ENCODE measurements at places on chromosomes 5 and 9. TPM values are rescaled to one million over a fixed set of nuclear protein-coding genes. Genes with fewer than 3 reads are reported as not detected.

TXNDC8 gene
- total RNA-seq = not detected

EDIL3 gene
- 3.7 TPM for total RNA-seq

EGFL7 gene
- total RNA-seq = 155 TPM

CMYA5 gene
- 2.6 TPM for total RNA-seq

ALDH1A1 gene
- total RNA-seq = 136 TPM

SNX2 gene
- 80.1 TPM for total RNA-seq

SLC6A7 gene
- not detected for total RNA-seq

CD14 gene
- 224 TPM for total RNA-seq

INVS gene
- 22.4 TPM for total RNA-seq

FAM221B gene
- not detected for total RNA-seq

SCGB3A2 gene
- total RNA-seq = not detected

SLC25A48 gene
- total RNA-seq = not detected

C9orf50 gene
- total RNA-seq = not detected

OR13F1 gene
- total RNA-seq = not detected

GRCh38 chr5:54764102-54765090 lies 221.0 kb downstream of the ESM1 start:
- no peak for DNase-seq

DNA sequence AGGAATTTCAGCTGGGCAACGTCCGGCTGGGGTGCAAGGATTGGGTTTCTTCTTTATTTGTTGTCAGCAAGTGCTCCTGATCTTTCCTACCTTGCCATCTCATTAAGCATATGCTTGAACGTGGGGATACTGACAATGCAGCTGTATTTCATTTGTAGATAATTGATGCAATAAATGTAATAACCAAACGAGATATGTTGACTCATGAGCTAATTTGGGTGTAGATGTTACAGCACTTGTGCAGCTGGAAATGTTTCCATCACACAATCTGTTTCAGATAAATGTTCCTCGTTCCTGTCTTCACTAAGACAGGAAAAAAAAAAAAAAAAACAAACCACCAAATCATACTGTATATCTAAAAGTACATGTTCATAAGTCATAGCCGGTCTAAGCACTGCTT lies 123.8 kb downstream of the DMRT2 start:
- DNase-seq = no peak

DNA sequence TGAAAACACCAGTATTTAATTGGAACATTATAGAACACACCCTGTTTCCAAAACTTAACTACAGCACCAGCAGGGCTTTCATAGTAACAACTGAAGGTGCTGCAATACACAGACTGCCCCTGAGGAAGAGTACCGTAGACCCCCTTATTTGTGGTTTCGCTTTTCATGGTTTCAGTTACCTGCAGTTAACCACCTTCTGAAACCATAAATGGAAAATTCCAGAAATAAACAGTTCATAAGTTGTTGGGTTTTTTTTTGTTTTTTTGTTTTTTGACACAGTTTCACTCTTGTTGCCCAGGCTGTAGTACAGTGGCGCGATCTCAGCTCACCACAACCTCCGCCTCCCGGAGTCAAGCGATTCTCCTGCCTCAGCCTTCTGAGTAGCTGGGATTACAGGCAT lies 9.5 kb upstream of the GLDC start:
- no peak for DNase-seq

DNA sequence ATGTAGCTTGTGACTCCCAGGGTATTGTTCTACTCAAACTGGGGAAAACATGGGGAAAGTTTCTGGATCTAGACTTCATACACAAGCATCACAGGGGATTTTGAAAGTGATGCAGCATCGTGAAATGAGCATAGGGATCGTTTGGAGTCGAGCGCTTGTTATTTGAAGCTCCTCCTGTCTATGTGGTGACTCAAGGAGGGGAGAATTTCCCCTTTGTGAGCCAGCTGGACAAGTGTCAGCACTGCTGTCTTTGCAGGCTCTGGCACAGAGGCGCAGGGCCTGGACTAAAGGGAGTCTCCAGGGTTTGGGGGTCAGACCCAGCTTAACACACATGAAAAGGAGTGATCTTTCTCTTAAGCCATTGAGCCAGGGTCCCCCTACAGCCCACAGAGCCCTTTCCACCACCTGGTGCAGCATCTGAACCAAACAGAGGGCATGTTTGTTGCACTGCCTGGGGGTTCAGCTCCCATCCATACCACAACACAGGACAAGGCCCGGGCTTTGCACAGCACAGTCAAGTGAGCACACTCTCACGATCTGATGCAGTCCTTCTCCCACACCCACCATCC lies 51.0 kb downstream of the IRF1 start:
- no peak for DNase-seq

DNA sequence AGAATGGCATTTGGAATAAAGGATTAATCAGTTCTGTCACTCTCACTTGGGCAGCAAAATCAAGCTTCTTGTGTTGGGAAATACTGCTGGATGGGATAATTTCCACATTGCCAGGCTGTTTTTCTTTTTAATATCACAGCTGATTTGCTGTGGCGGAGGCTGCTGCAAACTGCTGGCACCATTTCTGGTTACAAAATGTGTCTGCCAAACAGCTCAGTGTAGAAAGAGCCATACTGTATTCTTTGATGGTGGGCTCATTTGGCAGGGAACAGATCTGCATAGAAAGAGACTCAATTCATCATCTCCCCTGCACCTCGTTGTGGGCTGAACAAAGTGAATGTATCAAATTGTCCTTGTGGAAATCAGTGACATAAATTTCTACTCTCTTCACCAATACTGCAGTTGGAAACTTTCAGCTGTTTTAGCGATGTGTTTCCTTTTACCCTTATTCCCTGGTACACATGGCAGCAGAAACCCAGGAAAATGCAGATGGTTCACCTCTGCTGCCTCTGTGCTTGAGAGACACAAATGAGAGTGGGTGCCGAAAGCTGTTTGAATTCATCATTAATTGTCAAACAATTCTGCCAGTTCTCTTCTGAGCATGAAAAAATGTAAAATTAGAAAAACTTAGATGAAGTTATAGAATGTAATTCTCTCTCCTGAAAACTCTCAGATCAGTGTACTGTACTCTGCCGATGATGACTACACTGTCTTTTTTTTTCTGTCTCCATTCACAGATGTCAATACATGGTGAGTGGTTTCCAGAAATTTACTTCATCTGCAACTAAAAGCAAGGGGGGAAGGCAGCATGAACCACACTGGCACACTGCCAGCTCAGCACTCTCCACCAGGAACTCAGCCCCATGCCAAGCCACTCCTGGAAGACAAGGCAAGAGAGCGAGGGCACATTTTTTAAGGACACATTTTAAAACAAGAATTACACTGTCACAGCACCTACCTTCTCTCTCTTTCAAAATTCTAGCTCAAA lies 75.0 kb downstream of the HMHB1 start:
- DNase-seq = no peak

GRCh38 chr5:179759581-179760551 lies 27.2 kb downstream of the MAML1 start:
- DNase-seq = no peak

GRCh38 chr5:72117307-72117706 lies 10.0 kb downstream of the MAP1B start:
- no peak for DNase-seq

- DNase-seq = no peak
Measured at GRCh38 chr9:31740705-31741104, 643.7 kb upstream of the ACO1 start.

GRCh38 chr5:149212198-149212951 lies 59.3 kb upstream of the AFAP1L1 start:
- DNase-seq = no peak

DNA sequence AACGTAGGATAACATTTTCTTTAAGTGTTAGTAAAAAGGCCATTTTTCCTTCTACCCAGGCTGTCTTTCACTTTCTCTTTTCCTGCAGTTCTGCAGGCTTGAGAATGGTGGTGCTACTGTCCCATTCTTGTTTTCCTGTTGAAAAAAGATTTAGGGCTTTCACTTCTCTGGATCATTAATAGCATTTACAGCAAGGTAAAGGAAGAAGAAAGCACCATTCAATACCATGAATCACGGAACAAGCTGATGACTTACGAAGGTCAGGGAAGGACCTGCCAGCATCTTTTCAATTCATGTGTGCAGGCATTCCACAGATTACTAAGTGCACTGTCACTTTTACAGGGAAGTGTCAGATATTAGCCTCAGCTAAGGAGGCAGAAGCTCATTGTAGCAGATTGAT lies 292.8 kb downstream of the YTHDC2 start:
- no peak for DNase-seq

DNA sequence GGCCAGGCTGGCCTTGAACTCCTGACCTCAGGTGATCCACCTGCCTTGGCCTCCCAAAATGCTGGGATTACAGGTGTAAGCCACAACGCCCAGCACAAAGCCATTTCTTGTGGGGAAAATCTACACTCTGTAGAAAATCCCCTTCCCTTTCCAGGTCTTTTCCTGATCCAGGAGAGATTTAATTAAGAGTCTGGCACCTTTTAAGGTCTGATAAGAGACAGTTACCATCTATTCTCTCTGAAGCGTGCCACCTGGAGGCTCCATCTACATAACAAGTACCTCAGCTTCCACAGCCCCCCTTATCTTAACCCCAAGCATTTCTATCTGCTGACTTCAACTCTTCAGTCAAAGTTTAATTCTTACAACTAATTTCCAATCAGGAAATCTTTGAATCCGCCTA lies 71.4 kb upstream of the CDK20 start:
- no peak for DNase-seq

- no peak for DNase-seq
Measured at GRCh38 chr5:123120197-123120596, 31.2 kb downstream of the PRDM6 start.

DNA sequence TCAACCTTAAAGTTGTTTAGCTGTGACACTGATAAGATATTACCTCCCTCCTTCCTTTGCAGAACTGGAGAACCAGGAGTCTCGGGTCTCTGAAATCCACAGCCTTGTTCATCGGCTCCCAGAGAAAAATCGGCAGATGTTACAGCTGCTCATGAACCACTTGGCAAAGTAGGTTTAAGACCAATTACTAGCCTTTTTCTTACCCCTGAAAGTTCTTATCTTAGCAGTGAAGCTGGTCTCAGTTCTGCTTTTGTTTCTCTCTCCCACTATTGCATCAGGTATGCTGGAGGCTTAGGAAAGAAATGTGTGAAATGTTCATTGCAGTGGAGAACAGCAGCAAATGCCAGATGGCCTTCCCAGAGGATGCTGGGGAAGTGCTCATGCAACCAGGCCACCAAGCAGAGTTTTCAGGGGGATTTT lies 287.4 kb downstream of the ARHGAP26 start:
- no peak for DNase-seq

DNA sequence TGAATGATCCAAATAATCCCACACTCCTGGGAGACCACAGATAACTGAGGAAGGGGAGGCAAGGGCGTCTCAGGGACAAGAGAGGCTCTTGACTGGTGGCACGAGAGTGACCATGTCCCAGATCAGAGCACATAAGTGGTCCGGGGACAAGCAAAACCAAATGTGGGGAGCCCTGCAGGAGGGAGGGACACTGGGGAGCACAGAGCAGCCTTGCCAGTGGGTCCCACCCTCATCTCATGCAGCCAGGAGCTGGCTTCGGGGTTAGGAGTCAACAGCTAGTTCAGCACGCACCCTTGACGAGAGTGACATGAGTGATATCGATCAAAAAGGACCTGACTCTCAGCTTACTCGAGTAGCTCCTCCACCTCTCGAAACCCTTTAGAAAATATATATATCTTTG lies 16.5 kb upstream of the UBE2QL1 start:
- DNase-seq = peak; percentile 65

GRCh38 chr5:131630208-131630962 lies 4.6 kb downstream of the RAPGEF6 start:
- no peak for DNase-seq

- DNase-seq = no peak
Measured at GRCh38 chr5:18546591-18546990, 912.3 kb downstream of the TAF11L14 start.

DNA sequence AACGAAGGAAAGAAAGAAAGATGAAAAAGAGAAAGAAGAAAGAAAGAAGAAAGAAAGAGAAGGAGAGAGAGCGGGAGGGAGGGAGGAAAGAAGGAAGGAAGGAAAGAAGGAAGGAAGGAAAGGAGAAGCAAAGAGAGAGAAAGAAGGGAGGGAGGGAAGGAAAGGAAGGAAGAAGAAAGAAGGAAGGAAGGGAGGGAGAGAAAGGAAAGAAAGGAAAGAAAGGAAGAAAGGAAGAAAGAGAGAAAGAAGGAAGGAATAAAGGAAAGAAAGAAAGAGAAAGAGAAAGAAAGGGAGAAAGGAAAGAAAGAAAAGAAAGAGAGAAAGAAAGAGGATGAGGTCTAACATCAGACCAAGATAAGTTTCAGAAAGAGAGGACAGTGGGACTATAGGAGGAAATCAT lies 9.0 kb upstream of the ANKRD34B start:
- no peak for DNase-seq

GRCh38 chr9:71765693-71766092 lies 2.6 kb downstream of the CEMIP2 start:
- DNase-seq = no peak

GRCh38 chr9:114437401-114437893 lies 49.7 kb upstream of the AKNA start:
- DNase-seq = no peak

- DNase-seq = peak; percentile 28
Measured at GRCh38 chr5:151550146-151550545, 41.0 kb downstream of the FAT2 start.

- no peak for DNase-seq
Measured at GRCh38 chr5:143771189-143771588, 40.8 kb upstream of the HMHB1 start.

- no peak for DNase-seq
Measured at GRCh38 chr9:137309368-137310188, 7.5 kb upstream of the NRARP start.

- DNase-seq = no peak
Measured at GRCh38 chr5:10631316-10631996, 67.6 kb downstream of the ANKRD33B start.

DNA sequence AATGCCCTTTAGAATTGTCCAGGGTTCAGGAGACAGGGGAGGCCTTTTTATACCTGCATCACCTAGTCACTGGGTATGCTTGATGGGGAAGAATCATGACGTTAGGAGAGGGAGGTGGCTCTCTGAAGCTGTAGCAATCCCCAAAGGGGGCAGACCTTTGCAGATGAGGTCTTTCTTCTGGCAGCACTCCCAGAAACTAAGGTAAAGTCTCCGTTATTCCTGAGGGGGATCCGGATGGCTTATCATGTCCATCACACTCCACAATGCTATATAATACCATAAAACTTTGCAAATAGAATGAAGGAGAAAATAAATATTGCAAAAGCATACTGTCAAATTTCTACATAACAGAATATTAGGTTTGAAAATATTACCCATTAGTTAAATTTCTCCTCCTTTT lies 21.5 kb upstream of the CAST start:
- DNase-seq = no peak
